Choroid plexus epithelial cell (primary cell): ENCODE measurements at places on chromosomes 1 and 21.

DNA sequence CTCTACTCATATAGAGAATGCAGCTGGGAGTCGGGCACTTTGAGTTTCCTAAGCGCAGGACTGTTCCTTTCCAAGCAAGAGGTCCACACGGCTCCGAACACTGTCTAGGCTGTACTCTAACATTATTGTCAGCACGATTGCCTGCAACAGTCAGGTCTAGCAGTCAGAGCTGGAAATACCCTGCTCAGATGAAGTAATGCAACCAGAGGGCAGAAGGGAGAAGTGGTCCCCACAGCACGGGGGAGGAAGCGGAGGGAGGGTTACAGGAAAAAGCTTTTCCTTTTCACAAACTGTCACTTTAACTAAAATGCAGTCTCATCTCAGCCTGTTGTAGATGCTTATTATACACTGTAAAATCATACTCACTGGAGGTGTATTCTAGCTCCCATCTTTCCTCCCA is 98.9 kb upstream of the SLC44A3 start:
- no peak for DNase-seq

GRCh38 chr1:202613571-202613970 is 96.7 kb downstream of the SYT2 start:
- no peak for DNase-seq

GRCh38 chr1:63575340-63575826 is 17.8 kb upstream of the PGM1 start:
- DNase-seq = peak; percentile 48

- DNase-seq = no peak
Observed at GRCh38 chr1:185546029-185546428, 188.2 kb upstream of the HMCN1 start.

- no peak for DNase-seq
Observed at GRCh38 chr21:46005481-46005881, 23.9 kb downstream of the COL6A1 start.

GRCh38 chr1:13952985-13953384 is 253.0 kb downstream of the PRDM2 start:
- DNase-seq = no peak

DNA sequence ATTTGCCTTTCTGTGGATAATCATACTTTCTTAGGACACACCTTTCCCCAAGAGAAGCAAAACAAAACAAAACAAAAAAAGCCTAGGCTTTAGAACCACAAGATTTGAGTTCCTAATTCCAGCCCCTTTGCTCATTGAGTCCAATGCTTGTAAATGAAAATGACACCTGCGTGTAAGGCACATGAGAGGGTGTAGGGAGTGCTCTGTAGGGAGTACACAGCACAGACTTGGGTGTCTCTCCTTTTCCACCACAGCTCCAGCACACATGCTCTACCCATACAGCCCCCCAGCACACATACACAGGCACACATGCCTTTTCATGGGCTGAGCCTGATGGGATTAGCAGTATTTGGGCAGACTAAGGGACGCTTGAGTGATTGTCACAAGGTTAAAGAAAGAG is 9.2 kb upstream of the NGF start:
- DNase-seq = no peak

GRCh38 chr1:230693221-230693620 is 20.7 kb downstream of the AGT start:
- DNase-seq = no peak

GRCh38 chr1:54998677-54999076 is at the start of gene BSND:
Gene BSND (plus strand): TSS chr1:54998933. CDS start chr1:54999187, 254 bp downstream.
- DNase-seq = no peak

GRCh38 chr1:171188388-171189266 is 3.5 kb downstream of the FMO2 start:
- DNase-seq = peak; percentile 84

GRCh38 chr1:230176871-230177411 is 109.9 kb downstream of the GALNT2 start:
- no peak for DNase-seq

- no peak for DNase-seq
Observed at GRCh38 chr1:158366783-158367182, 13.1 kb downstream of the CD1E start.
